Stimulated activated CD4-positive, alpha-beta T cell treated with anti-CD3 and anti-CD28 coated beads, Interleukin-15, amount 100 ng/mL, for 48 hours (primary cell): ENCODE measurements at places on chromosomes 1 and 21.

DNA sequence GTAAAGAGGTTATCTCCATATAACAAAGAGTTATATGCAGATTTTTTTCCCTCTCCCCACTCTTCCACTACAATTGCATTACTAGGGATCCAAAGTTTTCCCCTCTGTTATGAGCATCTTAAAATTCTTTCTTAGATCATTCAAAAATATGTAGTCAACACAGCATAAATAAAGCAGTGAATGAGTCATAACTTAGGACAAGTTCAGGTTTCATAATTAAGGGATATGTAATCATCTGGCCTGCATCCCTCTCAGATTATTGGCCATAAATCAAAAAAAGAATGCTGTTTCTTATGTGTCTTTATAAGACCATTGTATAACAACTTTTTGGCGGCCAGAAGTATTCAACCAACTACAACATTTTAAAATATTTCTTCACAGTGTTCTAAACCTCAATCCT lies 1526.1 kb downstream of the KCNT2 start:
- no peak for DNase-seq

DNA sequence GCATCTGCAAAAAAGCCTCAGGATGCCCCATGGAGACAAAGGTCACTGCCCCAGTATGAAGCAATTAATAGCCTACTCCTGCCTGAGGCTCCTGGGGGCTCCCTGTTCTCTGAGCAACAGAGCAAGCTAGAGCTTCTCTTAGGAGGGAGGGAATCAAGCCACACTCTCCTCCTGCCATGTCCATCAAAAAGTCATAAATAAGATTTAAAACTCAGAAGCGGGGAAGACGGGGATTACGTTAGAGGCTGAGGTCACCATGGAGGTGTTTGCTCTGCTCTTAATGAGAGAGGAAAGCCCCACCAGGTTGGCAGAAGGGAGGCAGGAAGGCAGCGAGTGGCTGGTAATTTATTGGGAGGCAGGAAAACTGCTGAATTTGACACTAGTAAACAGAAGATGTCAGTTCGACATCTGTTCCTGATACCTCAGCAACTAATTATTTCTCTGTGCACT lies 98.4 kb upstream of the TNR start:
- no peak for DNase-seq

DNA sequence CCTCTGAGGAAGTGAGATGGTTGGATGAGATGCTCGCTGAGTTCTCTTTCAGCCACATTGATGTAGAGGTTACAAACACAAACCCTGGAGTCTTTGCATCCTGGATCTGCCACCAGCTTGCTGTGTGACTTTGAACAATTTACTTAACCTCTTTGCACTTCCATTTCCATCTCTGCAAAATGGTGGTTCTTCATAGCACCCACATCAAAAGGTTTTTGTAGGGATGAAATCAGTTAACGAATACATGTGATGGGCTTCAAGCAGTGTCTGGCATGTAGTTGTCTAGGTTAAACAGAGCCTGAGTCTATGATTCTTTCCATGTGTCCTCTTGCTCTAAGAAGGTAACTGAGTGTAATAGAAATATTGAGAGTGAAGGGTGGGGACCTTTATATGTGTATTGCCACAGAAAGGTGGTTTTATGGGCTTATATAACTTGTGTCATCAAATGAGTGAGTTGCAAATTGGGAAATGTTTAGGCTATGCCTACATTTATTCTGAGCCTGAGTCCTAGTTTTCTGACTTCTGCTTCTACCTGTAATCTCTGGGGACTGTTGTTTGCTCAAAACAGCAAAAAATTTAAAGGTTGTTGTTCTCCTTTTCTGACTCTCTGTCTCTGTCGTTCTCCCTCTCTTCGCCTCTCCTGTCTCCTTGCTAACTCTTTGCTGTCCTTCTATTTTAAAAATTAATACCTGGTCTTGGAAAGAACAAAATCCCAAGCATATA lies 27.3 kb upstream of the LRRN2 start:
- DNase-seq: no peak

DNA sequence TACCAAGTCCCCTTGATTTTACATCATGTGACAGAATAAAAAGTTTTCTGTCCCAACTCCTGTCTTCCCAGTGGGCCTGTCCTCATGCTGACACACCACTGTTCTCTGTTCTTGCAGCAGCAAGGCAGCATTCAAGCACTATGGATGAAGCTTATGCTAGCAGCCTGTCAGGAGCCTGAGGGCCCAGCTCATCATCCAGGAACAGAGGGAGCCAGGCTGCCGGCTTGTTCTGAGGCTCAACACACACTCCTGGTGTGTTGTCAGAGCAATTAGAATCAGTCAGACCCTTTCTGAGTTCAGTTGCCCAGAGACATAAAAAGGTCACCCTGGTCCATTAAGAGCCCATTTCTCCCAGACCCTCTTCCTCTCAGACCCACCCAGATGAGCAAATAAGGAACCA lies 282.9 kb downstream of the SEC16B start:
- no peak for DNase-seq

DNA sequence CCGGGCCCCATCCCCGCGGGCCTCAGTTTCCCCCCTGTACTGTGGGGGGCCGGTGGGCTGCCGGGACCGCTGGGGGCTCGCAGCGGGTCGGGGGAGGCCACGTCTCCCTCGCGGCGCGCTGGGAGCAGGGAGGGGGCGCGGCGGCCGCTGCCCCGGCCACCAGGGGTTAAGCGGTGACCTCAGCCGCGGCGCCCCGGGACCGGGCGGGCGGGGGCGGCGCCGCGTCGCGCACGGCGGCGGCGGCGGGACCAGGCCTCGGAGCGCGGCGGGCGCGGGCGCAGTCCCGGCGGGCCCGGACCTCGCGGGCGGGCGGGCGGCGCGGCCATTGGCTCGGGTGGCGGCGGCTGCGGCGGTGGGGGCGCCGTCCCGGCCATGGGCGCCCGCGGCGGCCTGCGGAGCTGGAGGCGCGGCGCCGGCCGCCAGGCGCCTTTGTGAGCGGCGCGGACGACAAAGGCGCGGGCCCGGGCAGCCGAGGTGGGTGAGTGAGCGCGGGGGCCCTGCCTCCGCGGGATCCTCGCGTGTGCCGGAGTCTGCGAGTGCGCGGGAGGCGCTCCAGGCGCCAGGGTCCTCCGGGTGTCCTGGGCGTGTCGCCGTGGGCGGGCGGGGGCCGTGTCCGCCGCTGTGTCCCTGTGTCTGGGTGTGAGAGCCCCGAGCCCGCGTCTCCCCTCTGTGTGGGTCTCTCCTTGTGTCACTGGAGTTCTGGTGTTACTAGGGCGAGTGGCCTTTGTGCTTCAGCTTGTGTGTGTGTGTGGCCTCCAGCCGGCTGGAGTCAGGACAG lies at the start of gene ARHGEF10L:
TSS of gene ARHGEF10L (plus strand) at position 222 of the 778 bp plus-strand sequence. CDS start 40,898 bp downstream, outside the sequence.
- DNase-seq: no peak

DNA sequence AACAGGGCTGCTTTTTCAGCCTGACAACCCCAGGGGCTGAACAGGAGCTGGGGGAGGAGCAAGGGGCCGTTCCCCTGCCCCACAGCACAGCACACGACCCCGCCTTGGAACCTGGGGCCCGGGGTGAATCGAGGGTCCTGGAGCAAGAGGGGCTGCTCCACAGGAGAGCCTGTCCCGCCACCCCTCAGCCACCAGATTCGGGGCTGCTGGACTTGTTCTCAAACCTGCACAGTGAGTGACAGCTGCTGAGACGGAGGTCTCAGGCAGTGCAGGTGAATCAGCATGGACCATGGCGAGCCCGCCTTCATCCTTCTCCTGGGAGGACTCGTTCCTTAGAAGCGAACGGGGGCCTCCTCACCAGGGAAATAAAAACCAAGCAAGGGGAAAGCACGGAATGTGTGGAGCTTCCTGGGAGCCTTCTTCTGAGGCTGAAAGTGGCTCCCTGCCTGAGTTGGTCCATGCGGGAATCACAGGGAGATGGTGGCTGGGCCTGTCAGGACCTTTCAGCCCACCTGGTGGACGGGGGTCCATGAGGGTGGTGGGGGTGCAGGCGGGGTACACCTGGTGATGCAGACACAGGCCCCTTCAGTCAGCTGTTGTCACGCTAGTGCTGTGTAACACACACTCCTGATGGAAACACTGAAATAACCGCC lies 125.4 kb downstream of the SIK1 start:
- DNase-seq: no peak

DNA sequence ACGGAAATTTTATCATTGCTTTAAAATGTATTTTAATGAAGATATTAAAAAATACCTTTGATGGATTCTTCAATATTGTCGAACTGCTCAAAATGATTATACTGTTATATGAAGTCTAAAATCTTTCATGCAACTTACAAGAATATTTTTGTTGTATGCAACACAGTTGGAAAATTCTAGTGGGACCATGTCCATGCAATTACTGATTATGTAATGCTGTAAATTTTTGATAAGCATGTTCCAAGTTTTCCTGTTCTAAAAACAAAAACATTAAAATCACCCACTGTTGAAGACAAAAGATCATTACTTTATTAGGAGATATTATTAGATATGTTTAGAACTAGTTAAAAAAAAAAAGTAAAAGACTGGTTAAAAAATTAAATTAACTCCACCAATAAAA lies 132.8 kb downstream of the NFIA start:
- no peak for DNase-seq

GRCh38 chr1:108553905-108554304 lies 6.0 kb upstream of the EEIG2 start:
- DNase-seq: no peak

DNA sequence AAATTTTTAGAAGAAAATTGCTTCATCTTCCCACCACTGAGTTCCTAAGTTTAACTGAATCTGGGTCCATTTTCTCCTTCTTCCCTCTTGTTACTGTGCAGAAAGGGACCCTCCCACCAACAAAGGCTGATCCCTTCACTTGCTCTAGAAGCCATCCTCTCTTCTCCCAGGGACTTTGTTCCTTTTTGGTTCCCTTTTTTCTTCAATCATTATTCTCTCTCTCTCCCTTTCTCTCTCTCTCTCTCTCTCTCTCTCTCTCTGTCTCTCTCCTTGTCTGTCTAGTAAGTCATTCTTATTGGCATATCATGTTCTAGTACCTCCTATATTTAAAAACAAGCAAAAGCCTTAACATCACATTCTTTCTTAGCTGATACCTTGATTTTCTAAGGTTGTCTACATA lies 31.7 kb upstream of the GADD45A start:
- no peak for DNase-seq

GRCh38 chr21:46173573-46173972 lies 10.7 kb downstream of the SPATC1L start:
- DNase-seq: no peak

- no peak for DNase-seq
These were observed 130.6 kb downstream of the PLPP3 start for GRCh38 chr1:56448529-56449300.

- DNase-seq: no peak
These were observed 17.7 kb upstream of the RUNX1 start for GRCh38 chr21:35066824-35067223.

DNA sequence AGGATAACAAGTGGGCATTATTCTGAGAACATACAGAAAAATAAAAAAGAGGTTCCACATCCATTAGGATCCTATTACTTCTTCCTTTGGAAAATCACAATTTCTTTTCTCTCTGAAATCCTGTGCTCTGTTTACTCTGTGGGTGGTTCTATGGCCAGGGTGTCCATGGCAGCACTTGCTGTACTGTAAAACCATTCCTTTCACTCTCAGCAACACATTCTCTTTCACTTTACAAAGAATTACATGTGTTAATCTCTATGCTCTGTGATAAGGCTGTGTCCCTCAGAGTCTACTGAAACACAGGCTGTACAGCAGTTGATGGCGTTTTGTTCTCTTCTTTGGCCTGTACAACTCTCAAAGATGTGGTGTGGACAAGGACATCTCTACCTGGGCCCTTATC lies 524.1 kb downstream of the PTBP2 start:
- no peak for DNase-seq

GRCh38 chr1:207203541-207203940 lies 99.5 kb downstream of the C4BPA start:
- DNase-seq: no peak

GRCh38 chr1:235648954-235649367 lies 623 bp downstream of the GNG4 start:
- peak; percentile 30 for DNase-seq

GRCh38 chr1:230725256-230726012 lies 11.5 kb upstream of the AGT start:
- no peak for DNase-seq

- DNase-seq: no peak
These were observed 96.1 kb upstream of the KCNA3 start for GRCh38 chr1:110770832-110771231.
